ENCODE measurements at places on chromosomes 5 and 9. TPM values are rescaled to one million over a fixed set of nuclear protein-coding genes. Genes with fewer than 3 reads are reported as not detected.

GRCh38 chr9:137253717-137254623 is 1.2 kb upstream of the NELFB start:
- DNase-seq, result no peak

Gene SPINK4
- not detected for total RNA-seq

Gene FSTL4
- not detected for total RNA-seq

DNA sequence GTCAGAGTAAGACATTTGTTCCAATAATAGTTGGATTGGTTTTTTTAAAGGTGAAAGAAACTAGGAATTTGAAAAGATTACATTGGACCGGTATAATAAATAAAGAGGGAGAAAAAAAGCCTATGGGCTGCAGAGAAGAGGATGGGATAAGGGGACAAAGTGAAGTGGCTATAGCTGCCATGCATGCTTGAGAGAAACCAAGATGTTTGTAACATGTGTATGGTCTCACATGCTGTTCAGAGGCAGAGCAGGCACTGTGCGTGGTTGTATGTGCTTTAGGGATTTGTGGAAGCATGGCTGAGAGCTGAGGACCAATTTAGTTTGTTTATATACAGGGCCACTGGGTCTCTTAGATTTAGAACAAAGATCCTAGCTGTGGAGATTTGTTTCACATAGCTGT is 32.7 kb downstream of the LNPEP start:
- DNase-seq, result no peak

DNA sequence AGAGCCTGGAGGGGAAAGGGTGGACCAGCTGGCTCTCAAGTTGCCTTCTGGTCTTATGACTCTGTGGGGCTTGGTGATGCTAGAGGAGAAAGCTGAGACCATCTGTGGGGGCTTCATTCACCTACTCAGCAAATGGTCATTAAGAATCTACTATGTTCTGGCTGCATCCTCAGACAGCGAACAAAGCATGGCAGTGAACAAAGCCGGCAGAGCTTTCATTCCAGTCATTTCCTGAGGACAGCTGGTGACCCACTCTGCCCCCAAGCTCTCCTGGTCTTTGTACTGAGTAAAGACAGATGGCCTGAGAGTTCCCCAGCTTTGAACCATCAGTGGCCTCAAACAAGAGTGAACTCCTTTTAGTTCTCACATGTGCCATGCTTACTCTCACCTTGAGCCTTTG is 48.0 kb downstream of the FGF1 start:
- no peak for DNase-seq

All from left ventricle myocardium inferior (tissue), 1 donor.